ENCODE measurements at places on chromosomes 5 and 9.

GRCh38 chr5:128635379-128635778, 97.3 kb upstream of the FBN2 start:
- no peak for DNase-seq

GRCh38 chr9:16744394-16744793, 126.1 kb downstream of the BNC2 start:
- DNase-seq, result no peak

- DNase-seq, result no peak
Measured at GRCh38 chr9:34457266-34458012, 931 bp downstream of the FAM219A start.

DNA sequence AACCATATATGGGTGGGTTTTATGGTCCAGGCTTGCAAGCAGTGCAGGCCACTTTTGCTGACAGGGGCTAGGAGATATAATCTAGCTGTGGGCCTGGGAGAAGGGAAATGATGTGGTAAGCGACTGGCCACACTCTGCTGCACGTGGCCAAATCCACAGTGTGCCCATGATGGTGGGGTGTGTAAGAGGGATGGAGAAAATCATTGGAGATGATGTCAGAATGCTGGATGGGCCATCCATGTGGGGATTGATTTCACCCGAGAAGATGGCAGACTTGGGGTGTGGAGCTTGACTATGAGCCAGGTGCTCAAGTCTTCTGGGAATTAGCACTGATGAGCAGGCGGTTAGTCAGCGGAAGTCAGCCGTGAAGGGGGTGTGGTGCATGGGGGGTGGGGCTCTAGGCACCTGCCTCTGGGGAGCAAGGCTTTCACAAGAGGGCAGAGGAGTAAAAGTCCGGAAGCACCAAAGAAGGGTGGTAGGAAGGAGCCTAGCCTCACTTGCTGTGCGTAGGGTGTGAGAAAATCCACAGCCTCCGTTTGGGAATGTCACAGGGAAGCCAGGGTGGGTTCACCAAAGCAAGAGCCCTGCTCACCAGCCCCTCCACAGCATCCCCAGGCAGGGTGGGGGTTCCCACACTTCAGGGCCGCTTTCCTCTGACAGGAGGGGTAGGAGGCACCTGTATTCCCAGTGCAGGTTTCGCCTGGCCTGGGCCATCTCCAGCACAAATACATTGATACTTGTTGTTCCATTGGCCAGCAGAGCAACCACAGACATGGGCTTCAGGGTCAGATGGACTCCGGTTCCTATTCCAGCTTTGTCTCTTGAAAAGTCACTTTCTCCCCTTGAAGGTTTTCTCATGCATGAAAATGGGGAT, 44.5 kb upstream of the ANGPTL2 start:
- no peak for DNase-seq

DNA sequence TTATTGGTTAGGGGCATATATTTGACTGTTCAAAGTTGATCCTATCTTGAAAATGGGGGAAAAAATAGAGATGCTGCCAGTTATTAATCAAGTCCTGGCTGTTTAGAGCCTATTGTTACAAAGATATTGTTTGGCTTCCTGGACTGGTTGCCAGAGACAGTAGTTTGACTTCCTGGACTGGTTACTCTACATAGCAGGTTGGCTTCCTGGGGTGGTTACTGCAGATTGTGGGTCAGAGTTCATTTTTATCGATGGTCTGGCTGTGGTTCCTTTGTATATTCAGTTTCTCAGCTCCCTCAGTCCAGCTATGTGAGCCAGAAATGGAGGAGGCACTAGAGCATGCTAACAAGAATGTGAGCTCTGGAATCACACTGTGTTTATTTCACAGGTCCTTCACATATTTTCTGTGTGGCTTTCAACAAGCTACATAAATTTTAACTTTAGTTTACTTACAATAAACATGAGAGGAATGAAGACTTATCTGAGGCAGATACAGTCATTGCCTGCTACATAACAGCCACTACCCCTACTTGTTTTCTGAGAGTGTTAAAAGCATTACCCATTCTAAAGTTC, 137.6 kb downstream of the TRPM3 start:
- DNase-seq, result no peak
